Activated naive CD4-positive, alpha-beta T cell (primary cell): ENCODE measurements at places on chromosomes 3 and 15.

DNA sequence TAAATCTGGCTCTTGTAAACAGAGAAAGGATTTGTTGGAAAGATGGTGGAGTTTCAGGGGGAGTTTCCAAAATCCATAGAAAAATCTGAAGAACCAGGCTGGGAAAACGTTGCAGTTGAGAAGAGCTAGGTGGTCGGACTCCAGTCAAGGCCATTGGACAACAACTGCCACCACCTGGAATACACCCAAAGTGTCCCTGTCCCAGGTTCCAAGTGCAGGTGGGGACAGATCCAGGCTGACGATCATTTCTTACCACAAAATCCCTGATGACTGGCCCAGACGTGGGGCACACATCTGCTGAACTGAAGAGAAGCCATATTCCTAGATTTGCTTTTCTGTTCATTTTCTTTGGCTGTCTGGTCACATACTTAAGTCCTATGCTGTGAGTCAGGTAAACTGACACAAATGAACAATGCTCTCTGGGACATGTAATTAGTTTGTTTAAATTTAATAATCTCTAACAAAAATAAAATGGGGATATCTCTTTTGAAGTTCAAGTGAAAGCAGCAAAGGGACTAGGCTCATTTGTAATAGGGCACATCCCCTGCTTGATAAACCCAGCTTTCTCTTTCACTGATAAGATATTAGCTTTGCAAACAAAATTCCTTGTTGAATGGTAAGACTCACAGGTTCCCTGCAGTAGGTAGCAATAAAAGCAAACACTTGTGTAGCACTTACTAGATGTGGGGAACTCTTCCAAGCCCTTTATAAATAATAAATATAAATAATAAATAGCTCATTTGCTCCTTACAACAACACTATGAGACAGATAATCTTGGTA, 88.5 kb downstream of the MYLK start:
- DNase-seq = no peak

GRCh38 chr3:170868577-170869238, 1.3 kb downstream of the RPL22L1 start:
- DNase-seq = no peak

DNA sequence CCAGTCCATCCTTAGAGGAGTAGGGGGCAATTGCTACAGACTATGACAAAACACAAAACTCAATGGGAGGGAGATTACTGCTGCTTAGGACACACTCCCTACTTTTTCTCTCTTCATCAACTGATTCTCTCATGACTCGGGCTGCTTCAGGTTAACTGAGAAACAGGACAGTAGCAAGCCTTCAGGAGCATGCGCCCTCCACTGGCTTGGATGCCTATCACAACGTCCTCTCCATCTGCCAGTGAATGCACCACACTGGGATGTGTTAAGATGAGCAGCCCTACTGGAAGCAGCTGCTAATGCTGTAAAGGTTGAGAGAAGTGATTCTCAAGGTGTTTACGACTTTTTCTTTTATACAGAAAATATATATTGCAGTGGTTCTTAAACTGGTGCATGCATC, 542.3 kb downstream of the EDEM1 start:
- DNase-seq = no peak

DNA sequence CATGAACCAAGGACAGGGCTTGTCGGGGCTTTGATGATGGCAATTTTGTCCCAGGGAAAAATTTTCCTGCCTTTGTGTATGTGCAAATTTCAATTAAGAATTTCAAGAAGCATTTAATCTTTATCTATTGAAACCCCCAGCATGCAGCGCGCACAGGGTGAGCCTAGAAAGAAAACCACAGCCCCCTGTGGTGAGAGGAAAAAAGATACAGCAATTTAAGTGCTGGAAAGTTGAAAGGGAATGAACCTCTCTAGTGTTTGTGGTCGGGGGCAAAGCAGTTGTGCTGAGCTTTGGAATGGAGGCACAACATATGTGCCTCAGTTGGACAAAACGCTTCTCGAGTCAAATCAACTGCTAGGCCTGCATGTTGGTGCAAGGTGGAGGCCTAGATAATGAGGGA, 111.8 kb upstream of the C15orf61 start:
- DNase-seq = no peak

GRCh38 chr3:77427528-77427927, 387.6 kb downstream of the ROBO2 start:
- DNase-seq = no peak
